Articular chondrocyte of knee joint (primary cell): ENCODE measurements at places on chromosomes 12 and 14. TPM values are rescaled to one million over a fixed set of nuclear protein-coding genes. Genes with fewer than 3 reads are reported as not detected.

The INHBC gene
- under 0.01 TPM in 1 of 2 replicates, not detected in the other for total RNA-seq

The FRS2 gene
- total RNA-seq, result 103 and 111 TPM in 2 replicates

The KLRF1 gene
- total RNA-seq, result 0.13 and 0.32 TPM in 2 replicates

The TMPRSS12 gene
- total RNA-seq, result not detected in 2 replicates

The P2RX2 gene
- total RNA-seq, result not detected in 2 replicates

The GPR68 gene
- 8.0 and 13.2 TPM in 2 replicates for total RNA-seq

The KRT79 gene
- not detected in 2 replicates for total RNA-seq

The MANSC4 gene
- total RNA-seq, result not detected in 2 replicates

The BHLHE41 gene
- 1.7 and 3.6 TPM in 2 replicates for total RNA-seq

The TAPBPL gene
- 9.9 and 13.9 TPM in 2 replicates for total RNA-seq

The CCDC197 gene
- total RNA-seq, result not detected in 2 replicates

The TPPP2 gene
- total RNA-seq, result not detected in 2 replicates
